Cortex of kidney (tissue), 1 donor: ENCODE measurements at places on chromosomes 12 and 14.

GRCh38 chr12:14314801-14315200 lies 50.7 kb upstream of the ATF7IP start:
- DNase-seq = no peak

GRCh38 chr12:30134229-30134628 lies 350.5 kb upstream of the TMTC1 start:
- DNase-seq = no peak

GRCh38 chr12:38392554-38393144 lies 76.1 kb downstream of the ALG10B start:
- DNase-seq = no peak

GRCh38 chr12:111626230-111626629 lies 27.1 kb upstream of the ATXN2 start:
- no peak for DNase-seq

- DNase-seq = no peak
Measured at GRCh38 chr12:40336573-40337199, 111.9 kb downstream of the LRRK2 start.

DNA sequence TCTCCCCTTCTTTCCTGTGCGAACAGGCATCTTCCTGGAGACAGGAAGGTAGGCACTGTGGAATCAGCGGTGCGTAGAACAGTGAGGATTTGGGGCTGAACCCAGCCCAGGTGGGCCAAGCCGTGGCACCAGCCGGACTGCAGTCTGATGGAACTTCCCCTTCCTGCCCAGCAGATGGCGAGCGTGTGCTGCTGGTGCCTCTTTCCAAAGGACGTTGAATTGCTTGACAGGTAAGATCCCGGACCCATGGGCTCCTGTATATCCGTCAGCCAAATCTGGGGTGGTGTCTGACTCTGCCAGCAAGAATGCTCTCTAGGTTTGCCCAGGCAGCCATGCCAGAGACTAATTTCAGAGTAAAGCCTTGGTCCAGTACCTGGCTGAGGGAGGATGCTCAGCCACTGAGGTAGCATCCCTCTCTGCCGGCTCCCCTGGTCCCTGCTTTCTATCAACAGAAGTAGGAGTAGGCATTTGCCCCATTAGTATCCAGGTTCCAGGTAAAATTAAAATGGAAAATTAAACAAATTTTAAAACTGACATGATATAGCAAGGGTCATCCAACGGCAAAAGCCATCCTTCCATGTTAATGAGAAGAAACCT lies 21.1 kb upstream of the KCNA5 start:
- DNase-seq = no peak

- DNase-seq = no peak
Measured at GRCh38 chr14:94774344-94775090, 4.6 kb upstream of the GSC start.

DNA sequence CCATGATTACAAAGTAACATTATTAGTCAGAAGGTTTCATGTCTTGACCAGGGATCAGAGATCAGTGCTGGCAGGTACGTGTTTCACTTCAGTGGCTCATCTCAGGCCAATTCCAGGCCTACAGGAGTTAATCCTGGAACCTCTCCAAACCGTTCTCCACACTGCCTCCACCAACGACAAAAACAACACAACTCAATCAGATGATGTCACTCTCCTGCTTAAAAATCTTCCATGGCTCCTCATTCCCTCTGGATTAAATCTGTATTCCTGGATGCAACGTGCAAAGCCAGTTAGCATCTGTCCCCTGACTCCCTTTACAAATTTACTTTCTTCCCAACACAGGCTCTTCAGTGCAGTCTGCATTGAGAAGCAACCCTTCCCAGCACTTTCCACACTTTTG lies 34.3 kb upstream of the TXNRD1 start:
- no peak for DNase-seq

DNA sequence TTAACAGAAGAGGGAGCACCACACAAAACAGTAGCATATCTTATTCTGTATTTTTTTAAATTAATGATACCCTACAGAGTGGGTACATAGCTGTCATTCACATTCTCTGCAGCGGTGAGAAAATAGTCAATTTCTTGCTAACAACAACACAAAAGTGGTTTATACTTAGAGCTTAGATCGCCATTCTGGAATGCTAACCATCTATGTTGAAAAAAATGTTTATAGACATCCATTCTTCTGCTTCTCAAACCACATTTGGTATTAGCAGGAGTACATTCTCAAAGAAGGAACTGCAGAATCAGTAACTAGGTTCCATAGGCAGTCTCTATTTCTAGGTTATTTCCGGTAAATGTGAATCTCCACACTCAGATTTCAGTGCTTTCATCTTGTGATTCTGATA lies 185.9 kb downstream of the PPFIA2 start:
- DNase-seq = no peak

DNA sequence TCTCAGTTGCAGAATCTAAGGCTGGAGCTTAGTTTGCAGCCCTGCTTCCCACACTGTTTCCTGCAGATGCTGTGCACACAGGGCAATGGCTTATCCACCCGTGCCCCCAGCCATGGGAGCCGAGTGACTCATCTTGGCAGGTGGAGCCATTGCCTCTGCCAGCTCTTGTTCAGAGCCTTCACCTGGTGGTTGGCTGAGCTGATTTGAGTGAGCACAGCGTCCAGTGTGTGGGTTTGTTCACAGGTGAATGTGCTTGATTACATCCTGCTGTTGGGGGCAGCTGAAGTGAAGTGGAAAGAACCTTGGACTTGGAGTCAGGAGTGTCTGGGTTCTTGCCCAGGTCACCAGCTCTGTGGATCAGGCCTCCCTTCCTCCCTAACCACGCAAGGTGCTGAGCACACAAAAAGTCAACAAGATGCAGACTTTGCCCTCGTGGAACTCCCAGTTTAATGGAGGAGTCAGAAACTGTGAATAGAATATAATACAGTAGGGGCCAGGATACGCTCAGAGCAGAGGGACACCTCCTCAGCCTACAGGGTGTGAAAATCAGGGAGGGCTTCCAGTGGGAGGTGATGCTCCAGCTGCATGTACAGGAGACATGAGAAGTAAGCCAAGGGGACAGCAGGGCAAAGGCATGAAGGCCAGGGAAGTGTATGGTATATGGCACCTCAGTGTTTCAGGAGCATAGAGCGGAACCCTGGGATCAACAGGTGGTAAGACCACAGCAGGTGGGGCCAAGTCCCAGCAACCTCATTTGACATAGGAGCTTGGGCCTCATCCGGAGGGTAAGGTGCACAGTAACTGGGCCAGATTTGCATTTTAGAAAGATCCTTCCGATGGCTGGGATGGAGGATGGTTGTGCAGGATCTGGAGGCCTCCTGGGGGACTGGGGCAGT lies 22.8 kb downstream of the JDP2 start:
- DNase-seq = no peak

DNA sequence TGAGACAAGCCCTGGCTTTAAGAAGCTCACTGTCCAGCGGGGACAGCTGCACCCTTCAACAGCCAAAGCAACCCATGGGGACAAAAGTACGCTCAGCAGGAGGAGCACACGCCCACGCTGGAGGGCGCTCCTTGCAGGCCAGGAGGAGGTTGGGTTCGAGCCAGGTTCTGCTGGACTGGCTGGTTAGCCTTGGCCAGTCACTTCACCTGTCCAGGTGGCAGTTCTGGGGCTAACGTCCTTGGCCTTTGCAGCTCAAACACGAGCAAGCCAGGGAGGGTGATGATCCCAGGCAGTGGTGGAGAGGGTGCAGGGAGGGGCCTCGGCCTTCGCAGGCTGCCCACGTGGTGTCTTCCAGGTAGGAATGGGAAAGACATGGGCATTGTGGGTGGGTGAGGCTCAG lies 13.1 kb downstream of the CHGA start:
- no peak for DNase-seq

DNA sequence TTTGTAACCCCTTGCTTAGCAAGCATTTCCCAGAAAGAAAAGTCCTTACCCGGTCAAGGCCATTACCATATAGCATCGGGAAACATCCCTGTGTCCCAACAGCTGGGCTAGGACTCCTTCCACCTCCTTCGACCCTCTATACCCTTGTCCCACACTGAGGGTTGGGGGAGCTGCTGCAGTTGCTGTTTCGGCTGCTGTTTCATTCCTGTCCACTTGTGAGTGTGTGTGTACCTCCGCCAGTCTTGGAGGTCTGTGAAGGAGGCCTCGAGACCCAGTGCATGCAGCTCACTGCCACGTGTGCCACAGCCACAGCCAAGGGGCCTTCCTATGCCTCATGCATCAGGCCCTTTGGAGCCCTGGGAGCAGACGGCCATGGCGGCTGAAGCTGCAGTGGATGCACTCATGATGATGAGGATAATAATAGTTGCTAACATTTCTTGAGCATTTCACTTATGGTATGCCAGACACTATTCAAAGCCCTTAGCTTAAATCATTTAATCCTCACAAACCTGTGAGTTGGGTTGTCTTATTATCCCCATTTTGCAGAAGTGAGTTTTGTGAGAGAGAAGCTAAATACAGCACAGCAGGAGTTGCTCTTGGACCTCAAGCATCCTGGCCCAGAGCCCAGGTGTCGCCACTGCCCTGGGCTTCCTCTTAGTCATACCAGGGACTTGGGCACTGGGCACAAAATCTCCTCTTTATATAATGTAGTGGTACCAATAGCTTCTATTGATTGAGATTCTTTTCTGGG lies 156.5 kb downstream of the PRKCH start:
- DNase-seq = no peak

DNA sequence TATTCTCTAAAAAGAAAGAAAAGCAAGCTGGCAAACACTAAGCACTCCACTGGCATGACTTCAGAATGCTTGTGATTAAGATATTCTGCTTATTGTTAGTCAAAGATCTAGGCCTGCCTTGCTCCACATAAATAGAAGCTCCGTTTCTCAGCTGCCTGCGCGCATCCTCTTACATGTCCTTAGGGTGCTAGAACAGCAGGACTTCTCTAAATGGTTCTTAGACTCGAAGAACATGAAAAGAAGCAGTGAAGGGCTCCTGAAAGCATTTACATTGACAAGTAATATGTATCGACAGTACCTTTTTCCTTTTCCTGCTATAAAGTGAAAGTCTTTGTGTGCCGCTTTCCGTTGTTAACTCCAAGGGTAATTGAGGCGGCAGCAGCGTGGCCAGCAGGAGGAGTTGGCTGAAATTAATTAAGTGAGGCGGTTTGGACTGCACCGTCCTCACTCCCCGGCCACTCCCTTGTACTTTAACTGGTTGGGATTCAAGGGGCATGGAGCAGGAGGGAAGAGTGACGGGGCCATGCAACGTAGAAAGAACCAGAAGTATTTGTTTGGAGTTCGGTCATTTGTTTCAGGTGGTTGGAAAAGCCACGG lies 34.2 kb upstream of the OTX2 start:
- DNase-seq = no peak

GRCh38 chr14:45970621-45971020 lies 681.0 kb downstream of the RPL10L start:
- no peak for DNase-seq

DNA sequence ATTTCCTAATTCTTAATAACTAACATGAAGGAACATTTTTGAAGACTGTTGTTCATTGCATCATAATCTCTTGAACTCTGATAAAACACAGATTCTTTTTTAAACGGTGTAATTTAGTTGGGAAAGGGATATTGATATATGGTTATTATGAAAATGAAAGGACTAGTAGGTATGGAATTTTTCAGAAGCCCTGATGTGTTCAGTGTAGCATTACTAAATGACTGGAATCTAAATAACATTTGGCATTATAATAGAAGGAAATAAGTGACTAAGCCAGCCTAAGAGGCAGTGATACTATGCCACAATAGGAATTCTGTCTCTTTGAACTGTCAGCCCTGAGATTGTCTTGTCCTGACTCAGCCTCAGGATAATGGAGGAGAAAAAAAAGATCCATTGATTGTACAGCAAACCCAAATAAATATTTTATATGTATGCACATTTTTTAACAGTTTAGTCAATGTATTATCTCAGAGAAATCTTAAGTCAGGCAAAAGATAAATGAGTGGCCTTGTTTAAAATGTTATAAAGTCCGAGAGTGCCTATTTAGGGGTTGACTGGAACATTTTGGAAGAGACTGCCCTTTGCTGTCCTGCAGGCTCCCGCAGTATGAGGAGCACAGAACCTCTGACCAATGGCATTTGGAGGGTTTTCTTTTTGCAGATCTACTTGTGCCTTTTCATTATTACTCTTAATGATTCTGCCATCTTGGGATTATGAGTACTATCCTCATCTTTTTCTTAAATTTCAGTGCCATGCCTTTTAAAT lies 271.2 kb downstream of the EGLN3 start:
- no peak for DNase-seq

DNA sequence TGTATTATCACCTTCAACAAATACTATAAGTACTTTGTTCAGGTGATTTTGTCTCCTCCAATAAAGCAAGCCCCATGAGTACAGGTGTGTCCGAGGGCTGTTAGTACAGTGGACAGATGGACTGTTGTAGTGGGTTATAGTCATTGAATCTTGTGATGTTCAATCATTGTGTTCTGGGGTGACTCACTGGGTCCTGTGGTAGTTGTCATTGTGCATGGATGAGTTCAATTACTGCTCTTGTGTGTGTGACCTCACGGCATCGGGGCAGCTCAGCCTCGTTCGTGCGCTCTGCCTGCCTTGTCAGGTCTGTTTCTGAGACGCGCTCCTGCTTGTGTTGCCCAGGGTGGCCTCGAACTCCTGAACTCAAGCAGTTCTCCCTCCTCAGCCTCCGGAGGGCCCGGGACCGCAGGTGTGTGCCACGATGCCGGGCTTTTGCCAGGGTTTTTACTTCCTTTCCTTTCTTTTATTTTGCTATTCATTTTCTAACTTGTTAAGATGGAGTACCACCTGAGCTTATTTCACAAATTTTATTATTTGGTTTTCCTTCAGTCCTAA lies 72.2 kb downstream of the DDX51 start:
- DNase-seq = no peak
